ENCODE measurements at places on chromosomes 2 and 18. TPM values are rescaled to one million over a fixed set of nuclear protein-coding genes. Genes with fewer than 3 reads are reported as not detected.

GRCh38 chr2:59034837-59035236 is 793.7 kb upstream of the FANCL start:
- ATAC-seq, result no peak

- no peak for ATAC-seq
These were observed 123.2 kb upstream of the BCL2L11 start for GRCh38 chr2:110997331-110998045.

- ATAC-seq, result no peak
These were observed 368.8 kb upstream of the CDH19 start for GRCh38 chr18:66972681-66973080.

DNA sequence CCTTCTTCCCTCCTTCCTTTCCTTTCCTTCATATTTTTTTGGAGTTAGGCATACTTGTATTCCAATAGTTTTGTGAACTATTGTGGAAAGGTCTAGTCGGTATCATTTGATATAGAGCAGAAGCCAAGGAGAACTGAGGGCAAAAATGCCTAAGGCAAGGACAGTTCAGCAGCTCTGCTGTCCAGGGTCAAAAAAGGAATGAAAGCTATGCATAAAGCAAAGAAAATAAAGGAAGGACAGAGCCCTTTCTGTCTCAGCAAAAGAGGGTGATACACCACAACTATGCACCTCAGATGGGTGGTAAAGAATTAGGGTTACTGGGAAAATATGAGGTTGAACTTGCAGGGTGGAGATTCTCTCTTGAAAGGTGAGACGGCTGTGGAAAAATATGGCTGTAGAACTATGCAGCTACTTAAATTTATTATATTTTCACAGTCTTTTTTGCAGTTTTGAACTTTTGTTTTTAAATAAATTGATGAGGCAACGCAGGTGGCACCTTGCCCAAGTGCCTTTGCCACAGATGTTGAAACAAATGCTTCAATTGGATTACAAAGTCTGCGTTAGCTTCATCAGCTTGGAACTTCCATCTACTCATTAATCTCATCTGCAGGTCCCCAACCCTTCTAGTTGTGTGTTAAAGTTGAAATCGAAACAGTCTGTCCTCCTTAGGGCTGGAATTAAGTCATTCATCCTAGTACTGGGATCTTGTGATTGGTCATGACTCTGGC is 20.8 kb downstream of the LHCGR start:
- peak; percentile 20 for ATAC-seq

DNA sequence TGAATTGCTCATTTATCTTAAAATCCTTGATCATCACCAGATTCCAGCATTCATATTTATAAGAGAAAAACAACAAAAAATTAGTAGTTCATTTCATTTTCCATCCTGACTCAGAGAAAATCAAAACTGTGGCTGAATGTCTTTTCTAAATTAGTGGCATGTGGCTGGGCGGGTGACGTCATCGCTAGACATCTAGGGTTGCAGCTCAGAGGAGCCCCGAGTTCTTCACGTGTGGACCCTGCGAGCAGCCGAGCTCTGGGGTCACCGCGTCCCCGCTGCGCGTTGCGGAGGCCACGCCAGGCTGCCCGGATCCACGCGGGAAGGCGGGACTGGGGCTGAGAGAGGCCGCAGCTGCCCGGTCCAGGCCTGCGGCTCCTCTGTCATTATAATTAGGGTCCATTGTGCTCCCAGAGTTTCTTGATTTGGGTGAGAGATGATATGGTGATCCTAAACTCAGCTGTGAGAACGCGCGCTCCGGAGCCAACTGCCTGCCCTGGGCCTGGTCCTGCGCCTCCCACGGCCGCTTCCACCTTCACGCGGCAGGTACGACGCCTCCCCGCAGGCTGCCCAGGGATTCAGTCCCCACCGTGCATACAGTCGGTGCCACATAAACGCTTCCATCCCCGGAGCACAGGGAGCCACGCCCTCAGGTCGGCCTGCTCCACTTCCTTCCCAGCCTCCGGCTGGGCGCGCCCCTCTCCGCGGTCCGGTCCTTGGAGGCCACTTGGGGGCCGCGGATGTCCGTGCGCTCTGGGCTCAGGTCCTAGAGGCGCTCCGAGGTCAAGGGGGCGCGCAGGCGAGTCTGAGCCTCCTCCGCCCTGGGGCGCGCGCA is 56.5 kb downstream of the TMEM18 start:
- no peak for ATAC-seq

DNA sequence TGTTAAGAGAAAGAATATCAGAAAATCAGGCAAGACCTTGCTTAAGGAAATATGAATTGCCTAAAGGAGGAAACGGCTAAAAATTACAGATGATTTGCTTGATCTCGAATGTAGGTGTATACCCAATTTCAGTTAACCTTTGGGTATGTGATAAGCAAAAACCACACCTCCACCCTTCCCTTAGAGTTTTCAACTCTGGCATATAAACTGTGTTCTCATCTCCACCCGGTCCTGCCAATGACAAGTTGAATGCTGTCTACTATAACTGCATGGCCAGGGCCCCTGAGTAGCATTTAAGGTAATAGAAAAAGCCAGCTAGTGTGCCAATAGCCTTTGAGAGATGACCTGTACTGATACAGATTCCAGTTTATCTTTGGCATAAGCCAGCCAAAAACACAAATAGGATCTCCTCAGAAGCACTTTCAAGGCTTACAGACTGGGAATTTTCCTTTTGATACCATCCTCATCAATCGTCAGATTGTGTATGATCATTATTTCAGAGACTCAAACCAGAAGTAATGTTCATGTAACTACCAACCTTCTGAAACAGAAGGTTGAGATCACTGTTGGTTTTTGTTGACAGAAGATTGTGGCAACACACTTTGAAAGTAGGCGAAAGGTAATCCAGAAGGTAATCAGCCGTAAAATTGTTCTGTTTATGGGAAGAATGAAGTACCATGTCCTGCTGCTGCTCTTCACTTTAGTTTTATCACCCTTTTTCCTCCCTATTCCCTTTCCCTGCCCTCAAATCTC is 163.1 kb downstream of the GFPT1 start:
- no peak for ATAC-seq

DNA sequence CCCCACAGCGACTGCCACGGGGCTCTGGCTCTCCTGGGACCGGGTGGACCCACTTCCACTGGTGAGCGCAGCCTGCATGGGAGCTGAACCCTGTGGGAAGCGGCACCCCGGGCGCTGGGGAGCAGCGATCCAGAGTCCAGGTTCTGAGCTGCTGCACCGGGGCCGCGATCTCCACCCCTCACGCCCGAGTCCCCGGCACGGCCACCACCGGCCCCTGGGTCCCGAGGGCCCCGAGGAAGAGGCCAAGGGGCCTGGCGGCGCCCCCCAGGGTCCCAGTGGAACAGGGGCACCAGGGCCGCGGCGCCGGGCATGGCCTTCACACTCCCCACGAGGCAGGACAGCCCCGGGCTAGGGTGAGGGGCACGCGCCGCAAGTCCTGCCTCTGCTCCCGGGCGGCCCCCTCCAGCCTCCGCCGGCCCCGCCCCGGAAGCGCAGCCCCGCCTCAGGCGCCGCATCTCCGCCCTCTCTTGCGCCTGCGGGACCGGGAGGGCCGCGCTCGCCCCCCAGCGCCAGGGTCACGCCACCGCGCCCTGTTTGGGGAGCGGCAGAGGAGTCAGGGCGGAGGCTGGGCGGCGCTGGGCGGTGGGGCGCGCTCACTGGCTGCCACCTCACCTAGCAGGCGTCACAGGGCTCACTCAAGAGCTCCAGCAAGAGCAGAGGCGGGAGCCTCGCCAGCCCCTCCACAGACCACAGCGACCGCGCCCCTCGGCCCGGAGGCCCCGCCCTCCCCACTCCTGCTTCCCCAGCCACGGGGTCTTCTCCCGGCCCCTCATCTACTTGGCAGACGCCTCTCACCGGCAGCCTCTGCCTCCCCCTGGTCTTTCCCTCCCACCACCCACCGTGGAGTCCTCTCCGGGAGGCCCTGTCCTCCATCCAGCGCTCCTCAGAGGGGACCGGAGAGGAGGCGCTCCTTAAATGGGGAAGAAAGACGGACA is 26.8 kb downstream of the THAP4 start:
- ATAC-seq, result peak; percentile 95

The NLRC4 gene
- 1.6 TPM for total RNA-seq
